T follicular helper cell (primary cell): ENCODE measurements at places on chromosomes 2 and 18.

DNA sequence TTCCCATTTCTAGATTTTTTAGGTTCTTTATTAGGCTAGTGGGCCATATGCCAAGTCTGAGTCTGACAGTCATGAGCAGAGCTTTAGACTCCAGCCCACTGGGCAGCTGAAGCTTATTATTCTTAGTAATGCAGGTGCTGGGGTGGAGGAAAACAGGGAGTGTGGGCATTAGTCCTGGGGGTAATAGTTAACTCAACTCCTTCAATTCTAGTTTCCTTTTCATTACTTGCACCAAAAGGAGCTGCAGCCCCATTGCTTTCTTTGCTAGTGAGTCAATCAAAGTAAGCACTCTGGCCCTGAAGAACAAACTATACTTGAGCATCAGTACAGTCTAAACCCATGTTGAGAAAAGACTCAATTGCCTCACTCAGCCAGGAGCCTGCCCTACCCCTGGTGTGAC, 35.5 kb downstream of the ICOS start:
- DNase-seq = no peak

- no peak for DNase-seq
These were observed 123.8 kb downstream of the AKAIN1 start for GRCh38 chr18:5073026-5073944.

GRCh38 chr2:10557506-10558265, 109.6 kb upstream of the ODC1 start:
- no peak for DNase-seq

GRCh38 chr18:832085-832681, 20.1 kb upstream of the YES1 start:
- DNase-seq = no peak

- DNase-seq = no peak
These were observed 57.6 kb downstream of the EPHA4 start for GRCh38 chr2:221514305-221515040.

GRCh38 chr18:64119916-64120315, 29.0 kb downstream of the LINC00305 start:
- DNase-seq = no peak

GRCh38 chr18:11969904-11970835, 11.1 kb upstream of the IMPA2 start:
- DNase-seq = no peak

DNA sequence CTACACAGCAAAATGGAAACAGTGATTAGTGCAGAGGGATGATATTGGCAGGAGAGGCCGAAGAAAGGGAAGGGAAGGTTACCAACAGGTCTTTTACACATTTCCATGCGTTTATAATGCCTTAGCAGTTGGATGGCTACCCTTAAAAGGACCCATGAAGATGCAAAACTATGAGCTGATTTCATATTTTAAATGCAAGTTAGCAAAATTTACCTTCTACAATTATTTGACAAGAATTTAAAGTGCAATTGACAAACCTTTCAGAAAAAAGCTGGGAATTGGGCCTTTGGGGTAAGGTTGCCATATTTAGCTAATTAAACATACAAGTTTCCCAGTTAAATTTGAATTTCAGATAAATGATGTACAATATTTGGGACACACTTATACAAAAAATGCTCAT, 13.3 kb downstream of the DNER start:
- no peak for DNase-seq

GRCh38 chr2:76851000-76851399, 671.2 kb downstream of the LRRTM4 start:
- DNase-seq = no peak

GRCh38 chr18:12726774-12727550, 24.1 kb downstream of the PSMG2 start:
- peak; percentile 51 for DNase-seq

DNA sequence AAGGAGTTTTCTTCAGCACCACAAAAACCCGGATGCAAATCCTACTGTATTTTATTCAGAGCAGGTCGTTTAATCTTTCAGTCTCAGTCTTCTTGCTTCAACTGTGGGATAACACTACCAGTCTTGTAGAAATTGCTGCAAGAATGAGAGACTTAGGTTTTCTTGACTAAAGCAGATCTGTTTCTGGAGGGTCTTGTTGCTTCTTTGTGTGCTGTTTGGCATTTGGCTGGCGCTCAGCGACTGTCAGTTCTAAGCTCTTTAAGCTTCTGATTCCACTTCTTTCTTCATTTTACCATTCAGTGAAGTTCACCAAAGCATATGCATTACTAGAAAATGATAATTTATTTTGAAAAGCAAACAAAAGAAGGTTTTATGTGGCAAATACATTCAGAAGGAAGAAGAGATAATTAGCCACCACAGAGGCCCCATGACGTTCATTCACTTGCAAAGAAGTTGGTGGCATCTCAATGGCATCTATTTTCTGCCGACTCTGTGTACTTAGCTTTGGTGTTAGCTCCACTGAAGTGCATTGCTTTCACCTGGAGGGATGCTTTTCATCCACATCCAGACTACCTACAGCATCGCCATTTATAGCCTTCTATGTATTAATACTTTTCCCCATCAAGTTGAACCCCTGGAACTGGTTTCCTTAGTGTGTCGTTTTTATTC, 53.7 kb downstream of the TRIB2 start:
- no peak for DNase-seq

DNA sequence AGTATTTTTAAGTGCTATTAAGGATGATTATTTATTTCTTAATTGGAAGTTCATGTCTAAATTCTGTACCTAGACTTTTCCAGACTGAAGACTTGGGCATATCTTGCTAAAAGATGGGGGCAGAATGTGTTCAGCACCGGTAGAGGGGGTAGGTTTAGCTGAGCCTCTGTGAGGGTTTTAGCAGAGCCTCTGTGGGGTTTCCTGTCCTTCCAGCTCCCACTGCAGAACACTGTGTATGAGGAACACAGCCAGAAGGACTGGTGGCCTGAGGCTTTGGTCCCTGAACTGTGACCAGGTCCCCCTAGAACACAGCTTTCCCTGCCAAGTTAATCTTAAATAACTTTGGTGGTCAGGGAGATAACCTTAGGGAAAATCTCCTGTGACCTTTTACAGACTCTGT, 123.4 kb upstream of the EPC2 start:
- DNase-seq = no peak

DNA sequence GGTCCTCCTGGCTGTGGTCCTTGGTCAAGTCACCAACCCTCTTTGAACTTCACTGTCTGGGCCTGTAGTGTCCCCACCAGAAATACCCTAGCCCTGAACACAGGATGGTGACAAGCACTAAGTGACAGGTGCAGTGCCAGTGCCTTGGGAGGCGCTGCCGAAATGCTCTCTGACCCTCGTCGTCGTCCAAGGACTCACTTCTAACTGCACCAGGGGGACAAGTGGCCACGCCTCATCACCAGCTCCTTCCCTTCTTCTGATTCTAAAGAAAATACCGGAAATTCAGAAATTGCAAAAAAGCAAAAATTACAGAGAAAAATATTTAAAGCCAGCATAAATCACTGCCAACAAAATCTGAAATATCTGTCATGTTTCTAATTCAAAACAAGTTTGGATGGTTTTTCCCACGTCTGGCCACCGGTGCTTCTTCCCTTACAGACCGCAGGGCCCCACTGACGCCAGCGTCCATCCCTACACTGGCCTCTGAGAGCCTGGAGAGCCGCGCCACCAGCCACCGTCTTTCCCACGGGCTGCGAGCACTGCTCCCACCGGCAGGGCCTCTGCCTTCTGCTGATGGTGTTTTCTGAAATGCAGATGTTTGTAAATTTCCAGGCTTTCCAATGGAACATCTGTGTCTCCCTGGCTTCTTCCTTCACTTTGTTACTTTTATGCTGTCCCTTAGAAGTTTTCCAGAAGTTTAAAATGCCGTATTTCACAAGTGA, 37.4 kb upstream of the GPC1 start:
- no peak for DNase-seq

DNA sequence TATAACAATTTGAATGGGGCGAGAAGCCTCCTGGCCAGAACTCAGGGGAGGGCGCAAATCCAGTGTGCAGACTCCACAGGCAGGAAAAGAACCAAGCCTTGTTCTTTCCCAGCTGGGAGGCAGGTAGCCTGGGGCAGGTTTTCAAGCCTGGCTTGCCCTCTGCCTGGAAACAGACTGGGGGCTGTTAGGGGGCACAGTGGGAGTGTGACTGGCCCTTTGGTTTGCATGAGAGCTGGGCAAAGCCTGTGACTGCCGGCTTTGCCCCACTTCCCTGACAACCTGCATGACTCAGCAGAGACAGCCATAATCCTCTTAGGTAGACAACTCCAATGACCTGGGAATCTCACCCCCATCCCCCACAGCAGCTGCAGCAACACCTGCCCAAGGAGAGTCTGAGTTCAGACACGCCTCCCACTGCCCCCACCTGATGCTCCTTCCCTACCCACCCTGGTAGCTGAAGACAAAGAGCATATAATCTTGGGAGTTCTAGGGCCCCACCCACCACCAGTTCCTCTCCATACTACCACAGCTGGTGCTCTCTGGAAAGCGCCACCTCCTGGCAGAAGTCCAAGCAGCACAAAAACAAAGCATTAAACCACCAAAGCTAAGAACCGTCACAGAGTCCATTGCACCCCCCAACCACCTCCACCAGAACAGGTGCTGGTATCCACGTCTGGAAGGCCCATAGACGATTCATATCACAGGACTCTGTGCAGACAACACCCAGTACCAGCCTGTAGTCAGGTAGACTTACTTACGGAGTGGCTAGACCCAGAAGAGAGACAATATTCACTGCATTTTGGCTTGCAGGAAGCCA, 402.5 kb downstream of the STK39 start:
- no peak for DNase-seq

GRCh38 chr2:23268467-23269263, 116.3 kb upstream of the KLHL29 start:
- DNase-seq = no peak

DNA sequence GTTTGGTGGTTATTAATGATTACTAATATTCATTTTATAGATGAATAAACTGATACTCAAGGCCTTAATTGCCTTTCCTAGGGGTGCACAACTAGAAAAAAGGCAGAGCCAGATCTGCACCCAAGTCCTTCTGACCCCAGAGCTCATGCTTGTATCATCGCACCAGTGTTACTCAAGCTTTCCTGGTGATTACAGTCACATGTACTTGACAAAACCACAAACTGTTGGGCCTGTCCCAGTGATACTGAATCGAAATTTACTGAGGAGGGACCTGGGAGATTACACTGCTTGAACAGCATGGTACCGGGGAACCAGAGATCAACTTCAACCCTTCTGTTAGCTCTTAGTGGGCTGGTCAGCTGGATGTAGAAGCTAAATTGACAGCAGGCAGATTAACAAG, 33.7 kb downstream of the FASTKD2 start:
- DNase-seq = no peak

GRCh38 chr2:20049637-20050036, 1.8 kb downstream of the LAPTM4A start:
- no peak for DNase-seq

DNA sequence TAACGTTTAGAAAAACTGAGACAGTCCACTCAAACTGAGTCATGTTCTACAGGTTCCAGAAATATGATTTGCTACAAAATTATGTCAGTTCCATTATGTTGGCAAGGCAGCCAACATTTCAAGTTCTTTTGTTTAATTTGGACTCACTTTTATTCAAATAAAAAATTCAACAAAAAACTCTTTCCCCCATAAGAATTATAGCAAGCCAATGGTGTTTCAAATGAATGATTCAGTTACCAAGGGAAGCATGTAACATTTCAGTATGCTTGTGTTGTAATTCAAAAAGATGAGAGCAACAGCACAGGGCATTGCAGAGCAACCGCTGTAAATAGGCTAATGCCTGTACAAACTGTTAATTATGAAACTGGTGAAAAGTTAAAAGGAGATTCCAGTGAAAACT, 140.8 kb downstream of the FIGN start:
- no peak for DNase-seq

DNA sequence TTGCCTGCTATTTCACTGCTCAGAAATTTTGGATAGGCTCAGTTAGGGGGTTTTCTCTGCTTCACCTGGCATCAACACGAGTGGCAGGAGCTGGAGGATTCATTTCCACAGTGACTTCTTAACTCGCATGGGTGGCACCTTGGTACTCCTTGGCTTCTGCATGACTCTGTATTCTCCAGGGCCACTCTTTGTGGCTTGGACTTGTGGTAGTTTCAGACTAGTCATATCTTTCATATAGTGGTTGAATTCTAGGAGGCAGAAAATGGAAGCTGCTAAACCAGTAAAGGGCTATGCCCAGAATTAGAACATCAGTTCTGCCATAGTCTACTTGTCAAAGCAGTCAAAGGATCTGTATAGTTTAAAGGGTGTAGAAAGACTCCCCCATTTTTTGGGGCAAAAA, 6.8 kb downstream of the MAIP1 start:
- no peak for DNase-seq
